ENCODE measurements at places on chromosomes 16 and 17. TPM values are rescaled to one million over a fixed set of nuclear protein-coding genes. Genes with fewer than 3 reads are reported as not detected.

DNA sequence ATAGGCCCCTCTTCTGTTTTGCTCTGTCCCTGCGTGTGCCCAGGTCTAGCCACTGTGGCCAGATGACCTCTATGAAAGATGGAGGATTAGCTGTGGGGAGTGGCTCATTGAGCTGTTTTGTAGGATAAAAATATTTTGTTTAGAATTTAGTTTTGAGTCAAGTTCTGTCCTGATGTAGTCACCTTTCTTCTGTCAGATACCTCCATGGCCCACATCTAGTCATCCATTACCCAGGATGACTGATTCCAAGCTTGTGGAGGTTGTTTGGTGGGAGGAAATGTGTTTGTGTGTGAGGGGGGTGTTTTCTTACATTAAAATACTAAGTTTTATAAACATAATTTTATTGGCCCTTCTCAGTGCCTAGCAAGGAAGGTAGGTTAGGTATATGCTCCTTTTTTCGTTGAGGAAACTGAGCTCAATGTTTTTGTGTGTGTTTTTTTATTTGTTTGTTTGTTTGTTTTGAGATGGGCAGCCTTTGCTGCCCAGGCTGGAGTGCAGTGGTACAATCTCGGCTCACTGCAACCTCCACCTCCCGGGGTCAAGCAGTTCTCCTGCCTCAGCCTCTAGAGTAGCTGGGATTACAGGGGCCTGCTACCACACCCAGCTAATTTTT, 16.3 kb downstream of the SNX11 start:
- no peak for DNase-seq

SLC16A3 gene
- 19.5 TPM for polyA plus RNA-seq

DNA sequence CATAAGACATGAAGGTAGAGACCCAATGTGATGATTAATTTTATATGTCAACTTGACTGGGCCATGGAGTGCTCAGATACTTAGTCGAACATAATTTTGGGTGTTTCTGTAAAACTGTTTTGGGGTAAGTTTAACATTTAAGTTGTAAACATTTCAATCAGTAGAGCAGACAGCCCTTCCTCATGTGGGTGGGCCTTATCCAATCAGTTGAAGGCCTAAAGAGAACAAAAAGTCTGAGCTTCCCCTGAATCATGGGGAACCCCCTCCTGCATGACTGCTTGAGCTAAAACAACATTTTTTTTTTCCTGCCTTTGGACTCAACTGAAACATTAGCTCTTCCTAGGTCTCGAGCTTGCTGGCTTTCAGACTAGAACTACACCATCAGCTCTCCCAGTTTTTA, 327.3 kb upstream of the SOX9 start:
- no peak for DNase-seq

GRB7 gene
- polyA plus RNA-seq: 35.9 TPM

GRCh38 chr17:60153606-60154390, 4.0 kb downstream of the CA4 start:
- DNase-seq: no peak

GRCh38 chr16:81431554-81432353, 12.9 kb upstream of the CMIP start:
- no peak for DNase-seq

DNA sequence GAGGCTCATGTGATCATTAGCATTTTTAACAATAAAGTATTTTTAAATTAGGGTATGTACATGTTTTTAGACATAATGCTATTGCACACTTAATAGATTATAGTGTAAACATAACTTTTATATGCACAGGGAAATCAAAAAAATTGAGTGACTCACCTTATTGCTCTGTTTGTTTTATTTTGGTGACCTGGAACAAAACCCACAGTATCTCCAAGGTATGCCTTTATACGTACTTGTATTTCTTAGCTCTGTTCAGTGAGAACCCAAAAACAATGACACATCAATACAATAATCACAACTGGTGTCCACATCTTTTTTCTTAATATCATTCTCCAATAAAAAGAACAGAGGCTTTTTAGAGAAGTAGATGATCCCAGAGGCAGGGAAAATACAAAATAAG, 112.2 kb downstream of the CYB561 start:
- DNase-seq: no peak

GRCh38 chr16:86391984-86392383, 118.3 kb upstream of the FOXF1 start:
- no peak for DNase-seq

DNA sequence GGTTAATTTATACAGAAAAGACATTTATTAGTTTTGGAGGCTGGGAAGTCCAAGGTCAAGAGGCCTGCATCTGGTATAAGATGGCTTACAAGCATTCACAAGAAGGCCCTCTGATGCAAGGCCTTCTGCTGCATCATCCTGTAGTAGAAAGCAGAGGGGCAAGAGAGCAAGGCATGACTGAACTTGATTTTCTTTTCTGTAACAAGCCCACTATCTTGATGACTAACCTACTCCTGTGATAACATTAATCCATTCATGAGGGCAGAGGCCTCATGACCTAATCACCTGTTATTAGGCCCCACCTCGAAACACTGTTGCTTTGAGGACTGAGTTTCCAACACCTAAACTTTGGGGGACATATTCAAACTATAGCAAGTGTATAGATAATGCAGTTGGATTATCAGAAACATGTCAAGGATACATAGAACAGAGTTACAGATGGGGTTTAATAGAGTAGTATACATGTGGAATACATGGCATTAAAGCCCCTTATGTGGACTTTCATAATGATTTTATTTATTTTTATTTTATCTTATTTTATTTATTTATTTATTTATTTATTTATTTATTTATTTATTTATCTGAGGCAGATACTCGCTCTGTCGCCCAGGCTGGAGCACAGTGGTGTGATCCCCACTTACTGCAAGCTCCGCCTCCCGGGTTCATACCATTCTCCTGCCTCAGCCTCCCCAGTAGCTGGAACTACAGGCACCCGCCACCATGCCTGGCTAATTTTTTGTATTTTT, 88.2 kb downstream of the CHD9 start:
- DNase-seq: peak; percentile 22

DNA sequence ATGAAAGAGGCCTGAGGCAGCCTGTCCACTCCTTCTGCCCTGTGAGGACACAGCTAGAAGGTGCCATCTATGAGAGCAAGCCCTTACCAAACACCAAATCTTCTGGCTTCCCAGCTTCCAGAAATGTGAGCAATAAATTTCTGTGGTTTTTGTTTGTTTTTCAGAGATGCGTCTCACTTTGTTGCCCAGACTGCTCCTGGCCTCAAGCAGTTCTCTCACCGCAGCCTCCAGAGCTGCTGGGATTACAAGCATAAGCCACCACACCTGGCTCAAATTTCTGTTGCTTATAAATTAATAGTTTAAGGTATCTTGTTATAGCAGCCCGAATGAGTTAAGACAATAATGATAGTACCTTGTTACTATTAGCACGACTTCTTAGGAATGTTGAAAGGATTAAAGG, 12.5 kb upstream of the SLC16A11 start:
- no peak for DNase-seq

DNA sequence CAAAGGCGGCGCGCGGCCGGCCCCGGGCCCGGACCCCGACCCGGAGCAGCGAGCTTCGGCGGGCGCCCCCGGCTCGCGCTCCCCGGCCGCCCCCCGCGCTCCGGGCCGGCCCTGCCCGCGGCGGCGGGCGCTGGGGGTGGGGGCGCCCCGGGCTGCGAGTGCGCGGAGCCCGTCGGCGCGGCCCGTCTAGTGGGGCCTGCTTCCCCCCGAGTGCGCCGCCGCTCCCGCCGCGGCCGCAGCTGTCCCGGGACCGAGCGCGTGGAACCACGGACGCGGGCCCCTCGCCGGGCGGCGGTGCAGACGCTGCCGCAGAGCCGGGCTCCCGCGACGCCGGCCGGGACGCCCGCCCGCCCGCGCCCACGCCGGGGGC, 308 bp downstream of the ADCY9 start:
- DNase-seq: no peak

- no peak for DNase-seq
Observed at GRCh38 chr17:50170662-50171370, 5.0 kb downstream of the SGCA start.

All from large intestine (tissue), 12 donors.